ENCODE measurements at places on chromosomes 5 and 9.

DNA sequence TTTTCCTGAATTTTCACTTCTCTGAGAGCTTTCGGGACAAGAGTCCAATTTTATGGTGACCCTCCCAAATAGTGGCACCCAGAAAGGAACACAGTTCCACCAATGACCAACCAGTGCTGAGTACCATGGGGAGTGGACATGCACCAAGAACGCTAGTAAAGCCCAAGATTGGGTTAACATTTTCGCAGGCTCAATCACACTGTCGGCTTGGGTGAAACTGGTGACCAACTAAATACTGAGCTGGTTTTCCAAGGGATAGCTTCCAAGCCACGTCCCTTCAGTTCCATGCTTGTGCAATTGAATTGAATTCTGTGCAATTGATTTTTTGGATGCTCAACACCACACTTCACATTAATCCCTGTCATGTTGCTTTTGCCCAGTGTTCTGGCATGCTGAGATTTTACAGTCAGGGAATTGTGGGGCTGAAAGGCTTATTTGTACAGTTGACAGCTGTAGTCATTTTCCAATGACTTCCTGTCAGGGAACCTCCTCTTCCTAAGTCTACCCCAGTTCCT lies 37.6 kb upstream of the TRMT10B start:
- peaks cover 10% of the 10 kb centered on the region for H3K27me3 ChIP-seq
- no peak for DNase-seq
- no peak overlapping the region for H3K27ac ChIP-seq
- no peak overlapping the region for H3K4me3 ChIP-seq
- no peaks in the 10 kb centered on the region for H3K36me3 ChIP-seq
- no peaks in the 10 kb centered on the region for H3K4me1 ChIP-seq

GRCh38 chr9:91055845-91056244 lies 254.2 kb downstream of the SYK start:
- H3K27me3 ChIP-seq: no peaks in the 10 kb centered on the region
- H3K4me1 ChIP-seq: no peaks in the 10 kb centered on the region
- no peaks in the 10 kb centered on the region for H3K36me3 ChIP-seq
- no peak overlapping the region for H3K4me3 ChIP-seq
- DNase-seq: no peak

- H3K27ac ChIP-seq: no peak overlapping the region
- no peaks in the 10 kb centered on the region for H3K27me3 ChIP-seq
- no peak for DNase-seq
- no peaks in the 10 kb centered on the region for H3K36me3 ChIP-seq
Measured at GRCh38 chr5:7683753-7684152, 167.2 kb downstream of the CFAP90 start.

- H3K27me3 ChIP-seq: no peaks in the 10 kb centered on the region
- DNase-seq: no peak
- no peaks in the 10 kb centered on the region for H3K4me1 ChIP-seq
- H3K36me3 ChIP-seq: no peaks in the 10 kb centered on the region
- H3K4me3 ChIP-seq: no peak overlapping the region
Measured at GRCh38 chr5:55667938-55668337, 44.2 kb downstream of the SLC38A9 start.

DNA sequence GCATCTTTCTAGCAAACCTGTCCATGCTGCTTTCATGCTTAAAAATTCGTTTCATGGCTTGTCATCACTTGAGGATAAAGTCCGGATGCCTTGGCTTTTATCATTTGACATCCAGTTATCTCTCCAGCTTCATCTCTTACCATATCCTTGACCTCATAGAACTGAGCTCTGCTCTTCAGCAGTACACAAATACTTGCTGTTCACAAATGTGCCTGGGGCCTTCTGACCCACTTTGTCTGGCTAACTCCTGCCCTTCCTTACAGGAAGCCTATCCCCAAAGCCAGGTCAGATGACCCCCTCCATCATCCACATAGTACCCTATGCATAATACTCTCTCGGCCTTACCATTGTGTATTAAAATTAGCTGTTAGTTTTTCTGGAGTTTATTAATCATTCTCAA lies 249.1 kb downstream of the SAXO1 start:
- no peak overlapping the region for H3K27ac ChIP-seq
- no peak overlapping the region for H3K4me3 ChIP-seq
- no peaks in the 10 kb centered on the region for H3K27me3 ChIP-seq
- DNase-seq: no peak
- no peaks in the 10 kb centered on the region for H3K36me3 ChIP-seq

- no peaks in the 10 kb centered on the region for H3K27me3 ChIP-seq
- H3K36me3 ChIP-seq: no peaks in the 10 kb centered on the region
- no peak for DNase-seq
- H3K27ac ChIP-seq: no peak overlapping the region
- no peak overlapping the region for H3K4me3 ChIP-seq
- no peaks in the 10 kb centered on the region for H3K4me1 ChIP-seq
Measured at GRCh38 chr5:66306844-66307315, 162.8 kb downstream of the SREK1 start.
